Stimulated activated CD4-positive, alpha-beta T cell treated with anti-CD3 and anti-CD28 coated beads, Interleukin-15, amount 100 ng/mL, for 24 hours (primary cell): ENCODE measurements at places on chromosomes 7 and 10.

GRCh38 chr7:8433477-8434289, at the start of gene NXPH1:
NXPH1 (plus strand) TSS chr7:8433609.
- no peak for DNase-seq

GRCh38 chr10:33493497-33493896, 159.0 kb upstream of the NRP1 start:
- DNase-seq, result no peak

- DNase-seq, result no peak
These were observed 12.3 kb upstream of the CRPPA start for GRCh38 chr7:16433568-16434122.

DNA sequence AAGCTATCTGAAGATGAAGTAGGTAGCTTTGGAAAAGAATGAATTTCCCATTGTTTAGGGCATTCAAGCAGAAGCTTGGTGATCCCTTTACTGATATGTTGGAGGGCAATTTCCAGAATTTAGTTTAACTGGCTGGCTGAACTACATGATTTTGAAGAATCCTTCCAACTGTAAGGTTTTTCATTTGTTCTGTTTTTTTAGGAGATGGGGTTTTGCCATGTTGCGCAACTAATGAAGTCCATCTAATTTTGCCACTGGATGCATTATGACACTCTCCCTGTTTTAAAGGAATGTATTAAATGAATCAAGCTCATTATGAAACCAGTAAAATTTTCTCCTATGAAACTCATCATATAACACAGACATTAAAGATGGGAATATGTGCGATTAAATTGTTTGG, 6.1 kb upstream of the DDX50 start:
- DNase-seq, result no peak
